SJSA1 (cell line): ENCODE measurements at places on chromosomes 6 and 20. TPM values are rescaled to one million over a fixed set of nuclear protein-coding genes. Genes with fewer than 3 reads are reported as not detected.

Gene CST4
- not detected in 2 replicates for total RNA-seq

Gene TPD52L1
- 39.2 and 47.9 TPM in 2 replicates for total RNA-seq

Gene EFHC1
- total RNA-seq: 15.7 and 15.8 TPM in 2 replicates

Gene KIF16B
- total RNA-seq: 1.9 and 3.7 TPM in 2 replicates

Gene ABHD16B
- not detected in 2 replicates for total RNA-seq

Gene EDN1
- 39.7 and 45.5 TPM in 2 replicates for total RNA-seq

Gene KIF6
- not detected in 2 replicates for total RNA-seq

Gene FOXO3
- 15.3 and 20.4 TPM in 2 replicates for total RNA-seq

Gene CABLES2
- 6.9 and 14.9 TPM in 2 replicates for total RNA-seq

Gene BHLHE23
- not detected in 2 replicates for total RNA-seq

Gene C6orf163
- 0.39 and 0.88 TPM in 2 replicates for total RNA-seq

Gene GPX5
- total RNA-seq: not detected in 2 replicates

Gene IRF4
- 0.56 and 0.76 TPM in 2 replicates for total RNA-seq

Gene PRL
- not detected in 2 replicates for total RNA-seq

Gene LGSN
- total RNA-seq: not detected in 2 replicates

Gene MATN4
- total RNA-seq: 0.50 TPM in 1 of 2 replicates, not detected in the other

Gene NRSN1
- total RNA-seq: not detected in 2 replicates

Gene HNF4A
- not detected in 2 replicates for total RNA-seq

Gene LAMA2
- 2.1 and 3.3 TPM in 2 replicates for total RNA-seq

Gene HLA-DMA
- 0.24 TPM in 1 of 2 replicates, not detected in the other for total RNA-seq

Gene TRERF1
- total RNA-seq: 3.0 and 3.6 TPM in 2 replicates

Gene MUC22
- not detected in 2 replicates for total RNA-seq

Gene TMEM200A
- 6.4 and 12.3 TPM in 2 replicates for total RNA-seq

Gene HRH3
- total RNA-seq: not detected in 2 replicates

Gene KIF25
- not detected in 2 replicates for total RNA-seq

Gene GRM1
- total RNA-seq: not detected in 2 replicates

Gene OR2J3
- not detected in 2 replicates for total RNA-seq

Gene TBP
- total RNA-seq: 18.0 and 25.0 TPM in 2 replicates

Gene RAMACL
- total RNA-seq: 0.24 and 0.50 TPM in 2 replicates

Gene OCSTAMP
- not detected in 2 replicates for total RNA-seq

Gene BANF2
- total RNA-seq: not detected in 2 replicates

Gene BFSP1
- 8.0 and 9.4 TPM in 2 replicates for total RNA-seq

Gene SMPDL3A
- total RNA-seq: 0.60 and 2.1 TPM in 2 replicates

Gene TDRD6
- total RNA-seq: not detected in 2 replicates

Gene GJA10
- total RNA-seq: not detected in 2 replicates

Gene PBOV1
- total RNA-seq: not detected in 2 replicates

Gene BMP6
- total RNA-seq: 1.4 and 1.7 TPM in 2 replicates

Gene KIAA1755
- 0.03 and 0.44 TPM in 2 replicates for total RNA-seq

Gene DEFB113
- not detected in 2 replicates for total RNA-seq

Gene CDKN1A
- total RNA-seq: 125 and 133 TPM in 2 replicates

Gene BPI
- 0.11 TPM in 1 of 2 replicates, not detected in the other for total RNA-seq

Gene CTAGE9
- 0.26 TPM in 1 of 2 replicates, not detected in the other for total RNA-seq

Gene EYS
- not detected in 2 replicates for total RNA-seq

Gene GSTA3
- total RNA-seq: not detected in 2 replicates
